ENCODE measurements at places on chromosomes 4 and X. TPM values are rescaled to one million over a fixed set of nuclear protein-coding genes. Genes with fewer than 3 reads are reported as not detected.

NHS gene
- 1.1 TPM for total RNA-seq

AGA gene
- 17.0 TPM for total RNA-seq

KCNE5 gene
- total RNA-seq = not detected

CT55 gene
- 0.34 TPM for total RNA-seq

COX7B2 gene
- total RNA-seq = 55.2 TPM

HMX1 gene
- total RNA-seq = 2.7 TPM

TEX11 gene
- not detected for total RNA-seq

TCEANC gene
- 2.2 TPM for total RNA-seq

PFKFB1 gene
- total RNA-seq = not detected

SYTL4 gene
- total RNA-seq = 3.6 TPM

ZDHHC15 gene
- not detected for total RNA-seq

CDX4 gene
- total RNA-seq = not detected

- DNase-seq = peak; percentile 55
Measured at GRCh38 chr4:5474756-5475155, 233.6 kb downstream of the EVC2 start.

DNA sequence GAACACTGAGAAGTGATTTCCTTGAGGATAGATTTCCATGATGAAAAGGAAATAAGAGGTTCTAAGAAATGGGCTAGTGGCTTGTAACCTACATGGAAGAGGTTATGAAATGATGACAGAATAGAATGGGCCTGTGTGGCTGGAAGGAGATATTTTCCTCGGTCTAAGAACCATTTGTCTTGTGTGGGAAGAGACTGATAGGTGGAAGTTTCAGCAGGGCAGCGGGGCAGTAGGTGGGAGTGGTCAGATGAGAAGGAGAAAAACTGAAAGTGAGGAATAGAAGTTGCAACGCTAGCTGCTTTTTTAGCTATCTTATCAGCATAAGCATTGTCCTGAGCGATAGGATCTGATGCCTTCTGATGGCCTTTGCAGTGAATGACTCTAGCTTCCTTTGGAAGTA is 211.4 kb upstream of the GALNT7 start:
- no peak for DNase-seq

DNA sequence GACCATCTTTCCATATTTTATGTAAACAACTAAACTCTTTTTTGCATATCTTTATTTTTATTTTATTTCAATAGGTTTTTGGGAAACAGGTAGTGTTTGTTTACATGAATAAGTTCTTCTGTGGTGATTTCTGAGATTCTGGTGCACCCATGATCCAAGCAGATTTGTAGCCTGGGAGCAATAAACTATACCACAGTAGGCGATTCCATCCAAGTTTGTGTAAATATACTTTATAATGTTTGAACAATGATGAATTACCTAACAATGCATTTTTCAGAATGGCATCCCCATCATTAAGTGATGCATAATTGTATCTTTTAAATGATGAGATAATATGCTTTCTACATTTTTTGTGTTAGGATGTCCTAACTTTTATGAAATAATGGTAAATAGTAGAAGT is 39.2 kb upstream of the CYSLTR1 start:
- DNase-seq = no peak

DNA sequence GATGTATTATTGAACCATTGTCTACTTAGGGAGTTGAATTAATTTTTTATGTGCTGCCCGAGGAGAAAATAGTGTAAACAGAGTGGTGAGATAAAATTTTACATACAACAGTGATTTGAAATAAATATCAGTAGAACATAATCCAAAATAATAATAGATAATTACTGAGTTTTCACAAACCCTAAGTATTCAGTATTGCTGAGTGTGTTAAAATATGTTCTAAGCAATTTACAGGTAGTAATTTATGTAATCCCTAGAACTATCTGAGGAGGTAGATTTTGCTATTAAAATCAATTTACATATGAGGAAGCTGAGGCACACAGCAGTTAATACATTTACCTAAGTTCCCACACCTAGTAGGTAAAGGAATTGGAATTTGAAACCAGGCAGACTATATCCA is 134.7 kb upstream of the FAT1 start:
- no peak for DNase-seq

DNA sequence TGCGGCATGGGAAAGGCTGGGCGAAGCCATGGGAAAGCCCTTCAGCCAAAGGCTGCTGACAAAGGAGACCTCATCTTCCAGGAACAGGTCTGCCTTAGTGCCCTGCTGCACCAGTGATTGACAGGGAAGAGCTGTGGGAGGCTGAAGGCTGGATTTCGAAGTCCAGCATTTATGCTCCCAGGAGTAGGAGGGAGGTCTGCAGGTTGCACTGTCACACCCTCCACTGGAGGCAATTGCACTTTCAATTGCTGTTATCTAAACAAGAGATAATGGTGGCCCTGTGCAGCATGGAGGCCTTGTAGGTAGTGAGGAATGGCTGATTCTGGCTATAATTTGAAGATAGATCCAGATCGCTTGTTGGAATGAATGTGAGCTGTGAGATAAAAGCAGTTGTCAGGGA is 43.7 kb downstream of the FAM114A1 start:
- no peak for DNase-seq

GRCh38 chrX:32530802-32531403 is 680.4 kb downstream of the DMD start:
- peak; percentile 29 for DNase-seq

DNA sequence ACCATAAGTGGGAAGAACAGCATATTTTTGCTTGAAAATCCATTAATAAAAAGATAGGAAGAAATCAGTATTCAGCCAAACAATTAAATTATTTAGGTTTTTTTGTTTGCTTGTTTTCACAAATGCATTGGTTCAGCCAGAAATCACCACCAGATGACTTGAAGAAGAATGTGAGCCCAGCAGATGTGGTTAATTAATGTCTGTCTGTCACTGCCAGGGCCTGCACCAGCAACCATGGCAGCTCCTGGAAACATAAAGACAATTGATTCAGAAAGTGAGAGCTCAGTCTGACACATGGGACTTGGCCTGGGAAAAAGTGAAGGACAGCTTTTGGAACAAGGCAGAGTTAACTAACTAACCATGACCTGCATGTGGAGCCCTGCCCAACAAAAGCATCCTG is 74.0 kb downstream of the MAOB start:
- no peak for DNase-seq

GRCh38 chrX:108250654-108251579 is 159.3 kb downstream of the ATG4A start:
- no peak for DNase-seq

GRCh38 chr4:53132132-53132891 is 233.5 kb downstream of the SCFD2 start:
- DNase-seq = no peak

- DNase-seq = no peak
Measured at GRCh38 chr4:48575964-48576363, 85.9 kb downstream of the ZAR1 start.

DNA sequence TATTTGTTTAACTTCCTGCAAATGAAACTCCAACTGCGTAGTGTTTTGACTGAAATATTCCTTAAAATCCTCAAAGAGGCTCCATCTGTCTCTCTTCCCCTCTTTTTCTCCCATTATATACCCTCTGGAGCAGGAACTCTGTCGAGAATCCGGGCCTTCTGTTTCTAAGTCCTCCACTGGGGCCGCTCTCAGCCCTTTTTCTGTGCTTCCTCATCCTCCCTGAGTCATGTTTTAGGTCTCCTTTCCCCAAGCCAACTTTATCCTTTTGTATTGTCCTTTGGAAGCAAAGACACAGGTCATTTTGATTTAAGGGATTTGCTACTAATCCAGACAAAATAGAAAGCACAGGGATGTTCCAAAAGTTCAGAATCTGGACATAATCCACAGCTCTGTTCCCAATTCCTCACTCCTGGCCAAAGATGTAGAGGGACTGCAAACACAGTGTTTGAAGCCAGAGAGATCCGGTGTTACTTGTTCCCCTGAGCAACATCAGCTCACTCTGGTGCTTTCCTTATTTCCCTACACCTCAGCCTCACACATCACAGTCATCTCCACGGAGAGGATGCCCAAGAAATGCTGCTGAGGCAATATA is 131.0 kb upstream of the KLF3 start:
- no peak for DNase-seq

DNA sequence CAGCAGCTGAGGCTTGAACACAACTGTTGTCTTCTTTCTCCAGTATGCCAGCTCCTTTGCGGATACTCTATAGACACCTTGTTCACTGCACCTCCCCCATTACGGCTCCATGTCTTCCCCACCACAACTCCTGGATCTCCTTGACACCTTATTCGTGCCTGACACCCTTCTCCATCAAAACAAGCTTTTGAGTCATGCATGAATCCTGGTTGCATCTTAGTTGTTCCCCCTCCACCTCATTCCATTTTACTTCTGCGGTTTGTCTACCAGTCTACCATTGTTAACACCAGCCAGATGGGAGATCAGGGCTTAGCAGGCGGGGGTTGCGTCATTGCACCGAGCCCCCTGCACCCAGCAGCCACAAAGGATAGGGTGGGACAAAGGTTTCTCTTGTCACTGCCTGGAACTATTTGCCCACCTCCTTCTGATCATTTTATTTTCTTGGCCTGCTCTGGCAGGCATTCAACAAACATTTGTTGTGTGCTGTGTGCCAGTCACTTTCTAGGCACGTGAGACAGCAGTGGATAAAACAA is 2.0 kb upstream of the CDK16 start:
- DNase-seq = no peak

- no peak for DNase-seq
Measured at GRCh38 chr4:112377171-112377570, 80.0 kb downstream of the ALPK1 start.

GRCh38 chrX:43881410-43882293 is 598 bp downstream of the MAOB start:
- DNase-seq = no peak

- DNase-seq = peak; percentile 10
Measured at GRCh38 chr4:183241322-183241640, 78.8 kb downstream of the CLDN22 start.

DNA sequence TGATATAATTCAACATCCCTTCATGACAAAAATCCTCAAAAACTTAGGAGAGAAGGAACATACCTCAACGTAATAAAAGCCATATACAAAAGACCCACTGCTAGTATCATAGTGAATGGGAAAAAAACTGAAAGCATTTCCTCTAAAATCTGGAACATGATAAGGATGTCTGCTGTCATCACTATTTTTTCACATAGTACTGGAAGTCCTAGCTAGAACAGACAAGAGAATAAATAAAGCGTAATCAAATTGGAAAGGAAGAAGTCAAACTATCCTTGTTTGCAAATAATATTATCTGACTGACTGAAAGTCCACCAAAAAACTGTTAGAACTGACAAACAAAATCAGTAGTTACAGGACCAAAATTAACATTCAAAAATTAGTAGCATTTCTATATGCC is 985.4 kb upstream of the AGA start:
- DNase-seq = no peak

- no peak for DNase-seq
Measured at GRCh38 chr4:159768016-159768415, 665.1 kb downstream of the RAPGEF2 start.

GRCh38 chr4:123555233-123555806 is 158.7 kb downstream of the SPRY1 start:
- DNase-seq = peak; percentile 51

DNA sequence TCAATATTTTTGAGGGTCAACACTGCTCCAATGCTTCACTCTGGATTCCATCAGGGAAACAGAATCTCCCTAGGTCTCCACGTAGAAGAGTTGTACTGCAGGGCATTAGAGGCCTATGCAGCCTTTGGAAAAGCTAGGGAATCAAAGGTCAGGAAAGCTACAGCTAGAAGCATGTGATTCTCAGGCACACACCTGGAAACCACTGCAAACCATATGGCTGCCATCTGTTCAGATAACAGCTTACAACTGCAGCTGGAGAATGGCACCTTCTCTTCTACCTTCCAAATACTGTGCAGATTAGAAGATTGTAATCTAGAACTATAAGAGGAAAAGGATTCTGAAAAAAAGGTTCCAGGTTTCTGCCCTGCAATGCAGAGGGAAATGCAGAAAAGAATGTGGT is 60.6 kb downstream of the BTC start:
- DNase-seq = no peak

DNA sequence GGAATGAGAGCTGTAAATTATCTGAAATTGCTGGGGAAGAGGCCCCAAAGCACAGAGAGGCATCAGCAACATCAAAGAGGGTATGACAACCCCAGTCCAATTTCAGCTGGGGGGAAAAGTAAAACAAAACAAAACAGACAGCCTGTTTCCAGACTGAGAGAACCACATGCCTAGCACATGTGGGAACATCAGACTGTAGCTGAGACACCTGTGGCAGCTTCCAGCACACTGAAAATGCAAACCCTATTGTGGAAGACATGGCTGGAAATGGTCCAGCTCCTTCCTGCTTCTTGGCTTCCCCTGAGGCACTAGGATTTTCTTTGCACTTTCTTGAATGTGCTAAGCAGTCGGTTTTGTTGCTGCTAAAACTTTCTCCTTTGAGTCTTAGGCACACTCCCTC is 240.9 kb upstream of the STS start:
- no peak for DNase-seq

DNA sequence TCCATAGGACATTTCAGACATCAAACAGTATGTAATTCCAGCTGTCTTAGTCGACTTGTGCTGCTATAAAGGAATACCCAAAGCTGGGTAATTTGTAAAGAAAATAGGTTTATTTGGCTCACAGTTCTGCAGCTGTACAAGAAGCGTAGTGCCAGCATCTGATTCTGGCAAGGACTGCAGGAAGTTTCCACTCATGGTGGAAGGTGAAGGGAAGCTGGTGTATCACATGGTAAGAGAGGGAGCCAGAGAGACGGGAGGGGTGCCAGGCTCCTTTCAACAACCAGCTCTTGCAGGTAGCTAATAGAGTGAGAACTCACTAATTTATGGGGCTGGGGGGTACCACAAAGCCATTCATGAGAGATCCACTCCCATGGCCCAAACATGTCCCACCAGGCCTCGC is 253.0 kb upstream of the FGF13 start:
- no peak for DNase-seq

DNA sequence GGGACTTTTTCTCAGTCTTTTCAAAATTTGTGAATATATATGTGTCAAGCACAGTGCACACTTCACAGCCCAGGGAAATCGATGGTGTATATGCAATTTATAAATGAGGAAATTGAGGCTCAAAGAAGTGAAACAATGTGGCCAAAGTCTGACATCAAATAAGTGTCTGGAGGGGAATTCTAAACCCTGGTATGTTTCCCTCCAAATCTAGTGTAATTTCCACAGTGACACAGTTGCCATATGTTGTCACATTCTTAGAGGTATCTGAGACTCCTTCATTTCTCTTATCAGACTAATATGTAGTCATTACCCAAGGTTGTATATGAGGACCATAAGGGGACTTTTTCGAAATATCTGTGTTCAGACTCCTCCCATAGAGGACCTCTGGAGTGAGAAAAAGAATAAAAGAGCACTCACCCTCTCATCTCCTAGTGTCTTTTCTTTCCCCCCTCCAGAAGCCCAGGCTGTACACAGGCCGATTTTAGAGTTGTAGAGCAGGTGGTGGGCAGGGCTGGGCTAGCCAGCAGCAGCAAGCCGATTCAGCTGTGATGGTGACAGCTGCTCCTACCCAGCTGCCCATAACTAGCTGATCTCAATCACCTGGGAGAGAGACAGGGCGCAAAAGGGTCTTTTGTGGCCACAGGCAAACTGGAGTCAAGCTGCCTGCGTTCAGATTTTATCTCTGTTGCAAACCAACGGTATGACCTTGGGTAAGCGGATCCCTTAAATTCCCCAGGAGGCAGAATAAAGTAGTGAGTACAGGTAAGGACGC is 55.1 kb downstream of the CLCN5 start:
- no peak for DNase-seq
